ENCODE measurements at places on chromosomes 12 and 14.

GRCh38 chr12:122928404-122929147 lies 32.7 kb upstream of the VPS37B start:
- no peak for DNase-seq

DNA sequence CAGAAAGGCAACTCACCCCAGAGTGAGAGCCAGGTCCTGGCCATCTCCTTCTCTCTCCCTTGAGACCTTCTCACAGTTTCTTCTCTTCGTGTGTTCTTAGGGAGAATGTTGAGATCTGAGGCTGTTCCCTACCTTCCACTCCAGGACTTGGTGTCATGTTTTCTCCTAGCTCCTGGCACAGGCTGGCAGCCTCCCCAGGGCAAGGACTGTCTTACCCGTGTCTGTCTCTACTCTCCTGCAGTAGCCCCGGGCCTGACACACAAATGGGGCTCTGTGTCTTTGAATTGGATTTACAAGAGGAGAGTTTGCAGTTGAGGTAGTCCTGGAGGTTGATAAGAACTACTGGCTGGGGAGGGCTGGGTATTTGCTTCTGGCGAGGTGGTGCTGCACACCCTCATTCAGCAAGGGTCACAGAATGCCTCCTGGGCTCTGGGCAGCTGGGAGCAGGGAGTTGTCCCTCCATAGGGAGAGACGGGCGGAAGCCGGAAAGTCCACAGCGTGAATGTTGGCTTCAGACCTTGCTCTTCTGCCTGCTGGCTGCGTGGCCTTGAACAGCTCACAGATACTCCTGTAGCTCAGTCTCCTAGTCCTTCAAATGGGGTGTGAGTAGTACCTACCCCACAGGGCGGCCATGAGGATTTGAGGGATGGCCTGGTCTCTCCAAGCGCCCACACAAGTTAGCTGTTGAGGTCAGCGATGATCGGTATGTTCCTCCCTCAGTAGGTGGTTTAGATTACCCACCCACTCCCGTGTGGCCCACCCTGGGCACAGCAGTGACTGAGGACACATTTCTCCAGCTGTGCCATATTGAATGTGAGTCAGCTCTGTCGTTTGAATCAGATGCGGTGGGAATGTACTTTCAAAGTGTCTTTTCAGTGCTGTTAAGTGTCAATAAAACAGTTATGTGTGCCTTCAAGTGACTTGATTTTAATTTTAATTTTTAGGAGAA lies 10.2 kb downstream of the EP400 start:
- no peak for DNase-seq

- DNase-seq: peak; percentile 99
Measured at GRCh38 chr14:72926292-72927028, at the start of gene DCAF4. Gene DCAF4 (plus strand): TSS chr14:72926464. CDS start chr14:72937979, 11,515 bp downstream.

DNA sequence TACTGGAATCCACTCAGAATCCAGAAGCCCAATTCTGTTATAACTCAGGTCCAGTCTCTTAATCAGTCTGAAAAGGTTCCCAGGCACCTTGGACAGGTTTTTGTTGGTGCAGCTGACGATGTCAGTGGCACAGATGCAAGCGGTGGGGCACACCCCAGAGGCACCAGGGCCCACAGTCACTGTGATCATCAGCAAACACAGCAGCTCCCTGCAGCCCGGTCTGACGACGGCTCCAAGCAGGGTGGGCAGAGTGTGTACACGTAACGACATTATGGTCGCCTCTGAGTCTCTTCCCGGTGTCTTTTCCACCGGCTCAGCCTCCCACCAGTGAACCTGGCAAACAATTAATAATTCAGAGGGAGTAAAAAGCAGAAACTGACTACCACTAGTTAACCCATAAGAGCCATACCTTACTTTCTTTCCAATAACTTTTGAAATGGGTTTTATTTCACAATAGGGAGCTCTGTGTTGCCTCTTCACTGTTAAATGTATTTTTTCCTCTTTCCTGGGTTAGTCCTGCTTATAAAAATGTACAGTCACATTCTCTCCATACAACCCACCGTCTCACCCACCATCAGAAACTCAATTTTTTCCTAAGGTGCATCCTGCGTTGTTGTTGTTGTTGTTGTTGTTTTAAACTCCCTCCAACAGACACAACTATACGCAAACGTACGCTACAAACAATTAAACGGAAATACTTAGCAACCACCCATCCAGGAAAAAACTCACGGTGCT lies 521 bp upstream of the PCED1B start:
- peak; percentile 86 for DNase-seq

DNA sequence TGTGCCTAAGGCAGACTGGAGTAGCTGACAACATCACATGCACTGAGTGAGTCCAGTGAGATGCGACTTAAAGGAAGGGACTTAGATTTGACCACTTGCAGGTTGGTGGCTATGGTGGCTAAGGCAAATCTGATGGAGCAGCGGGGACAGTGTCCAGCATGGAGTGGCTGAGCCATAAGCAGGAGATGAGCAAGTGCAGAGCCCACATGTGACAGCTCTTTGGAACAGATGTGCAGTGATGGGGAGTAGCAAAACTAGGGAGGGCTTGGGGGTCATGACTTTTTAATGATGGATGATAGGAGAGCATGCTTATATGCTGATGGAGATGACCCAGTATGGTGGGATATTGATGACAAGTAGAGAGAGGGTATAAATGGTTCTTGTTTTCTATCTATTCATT lies 80.2 kb downstream of the PELI2 start:
- no peak for DNase-seq

- DNase-seq: no peak
Measured at GRCh38 chr12:72057330-72057914, 118.8 kb downstream of the TPH2 start.

GRCh38 chr14:54685286-54685845 lies 118.4 kb downstream of the SAMD4A start:
- DNase-seq: no peak

DNA sequence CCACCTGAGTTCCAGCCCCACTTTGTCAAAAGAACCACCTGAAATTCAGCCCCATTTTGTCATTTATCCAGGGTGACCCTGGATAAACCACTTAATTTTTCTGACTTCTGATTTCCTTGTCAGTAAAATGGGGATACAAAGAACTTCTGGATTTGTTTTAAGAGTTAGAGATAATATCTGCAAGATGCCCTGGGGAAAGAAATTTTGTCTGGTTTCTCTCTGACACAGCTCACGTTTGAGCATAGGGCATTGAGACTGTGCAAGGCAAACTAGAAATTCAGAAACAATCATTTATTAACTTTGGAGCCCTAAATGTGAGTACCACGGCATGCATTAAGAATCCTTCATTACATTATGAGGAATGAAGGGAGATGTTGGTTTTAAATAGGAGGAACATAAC lies 37.2 kb downstream of the TMTC2 start:
- DNase-seq: no peak

DNA sequence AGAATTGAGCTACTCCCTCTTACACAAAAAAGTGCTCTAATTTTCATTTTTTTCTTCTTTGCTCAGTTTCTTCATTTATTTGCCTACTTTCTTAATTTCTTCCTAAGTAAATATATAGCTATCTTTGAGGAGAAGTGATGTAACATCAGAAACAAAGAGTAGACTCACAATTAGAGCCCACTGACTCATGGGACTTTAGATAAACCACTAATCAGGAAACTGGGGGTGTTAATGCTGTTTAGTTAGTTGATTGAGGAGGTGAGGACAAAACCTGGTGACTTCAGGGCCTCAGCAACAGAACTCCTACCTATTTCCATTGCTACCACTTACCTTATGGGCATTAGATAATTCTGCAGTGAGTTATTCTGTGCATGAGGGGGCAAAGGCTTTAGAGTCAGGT lies 151.7 kb downstream of the MON2 start:
- no peak for DNase-seq

DNA sequence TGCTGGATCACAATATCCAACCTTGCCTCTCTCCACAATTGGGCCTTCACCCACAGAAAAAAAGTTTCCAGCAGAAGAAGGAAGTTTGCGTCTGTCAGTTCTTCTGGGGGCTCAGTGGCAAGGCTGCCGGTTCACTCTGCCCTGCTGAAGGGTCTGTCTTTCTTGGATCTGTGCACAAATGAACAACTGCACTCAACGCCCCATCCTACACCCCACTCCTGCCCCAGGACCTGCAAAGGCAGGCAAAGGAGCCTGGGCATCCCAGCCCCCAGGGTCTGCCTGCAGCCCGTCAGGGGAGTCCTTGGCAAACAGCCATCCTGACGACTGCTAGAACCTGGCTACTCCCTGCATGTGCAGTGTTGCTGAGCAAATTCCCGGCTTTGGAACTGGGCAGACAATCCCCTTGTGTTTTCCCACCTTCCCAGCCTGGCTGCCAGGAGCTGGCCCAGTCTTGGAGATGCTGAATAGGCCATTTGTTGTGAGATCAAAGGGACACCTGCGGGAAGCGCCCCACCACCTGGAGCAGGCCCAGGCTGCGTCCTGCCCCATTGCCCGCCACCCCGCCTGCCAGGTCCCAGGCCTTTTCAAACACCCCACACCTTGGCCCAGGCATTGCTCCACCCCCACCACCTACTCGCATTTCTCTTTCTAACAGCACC lies 311.9 kb downstream of the BCL11B start:
- DNase-seq: no peak

GRCh38 chr12:126112141-126112540 lies 1046.9 kb downstream of the AACS start:
- DNase-seq: no peak

DNA sequence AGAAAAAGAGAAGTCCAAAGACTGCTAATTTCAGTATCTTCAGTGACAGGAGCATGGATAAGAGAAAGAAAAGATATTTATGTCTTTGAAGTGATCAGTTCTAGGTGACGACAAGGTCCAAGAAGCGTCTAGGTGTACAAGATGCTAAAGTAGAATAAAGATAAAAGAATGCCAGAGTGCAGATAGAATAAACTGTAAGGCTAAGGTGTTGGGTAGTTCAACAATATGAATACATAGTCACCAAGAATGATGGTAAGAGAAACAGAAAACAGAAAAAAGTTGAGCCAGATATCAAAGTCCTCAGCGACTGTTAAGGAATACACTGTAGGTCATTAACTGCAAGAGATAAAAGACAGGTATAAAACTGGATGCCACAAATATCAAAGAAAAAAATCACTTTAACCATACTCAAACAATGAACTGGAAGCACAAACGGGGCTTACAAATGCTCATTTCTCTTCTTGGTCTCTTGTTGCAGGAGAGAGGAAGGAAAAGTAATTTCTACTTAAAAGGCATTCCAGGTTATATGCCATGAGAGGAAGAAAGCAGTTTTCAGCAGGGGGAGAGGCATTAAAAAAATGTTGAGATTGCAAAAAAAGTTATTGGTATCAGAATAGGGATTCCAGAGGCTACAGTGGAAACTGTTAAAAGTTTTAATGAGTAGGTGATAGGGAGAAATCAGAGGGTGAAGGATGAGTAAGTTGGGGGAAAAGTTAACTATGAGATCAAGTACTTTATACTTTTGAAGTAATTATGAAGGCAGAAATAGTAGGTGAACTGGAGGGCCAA lies 121.5 kb downstream of the CEP83 start:
- no peak for DNase-seq

DNA sequence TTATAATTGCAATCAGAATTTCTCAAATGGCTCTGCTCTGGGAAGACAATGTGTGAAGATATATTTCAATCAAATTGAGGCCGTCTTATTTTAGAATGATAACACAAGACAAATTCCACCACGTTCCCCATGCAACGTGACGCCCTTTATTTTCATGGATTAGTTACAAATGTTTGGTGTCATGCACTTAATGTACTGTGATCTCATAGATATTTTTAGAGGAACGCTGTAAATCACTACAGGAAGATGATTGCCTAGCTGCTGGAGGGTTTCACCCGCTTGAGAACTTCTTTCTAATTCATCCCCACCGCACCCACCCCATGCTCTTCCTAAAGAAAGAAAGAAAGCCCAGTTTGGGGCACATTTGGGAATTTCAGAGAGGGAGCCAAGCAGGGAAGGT lies 117.2 kb downstream of the PLXNC1 start:
- no peak for DNase-seq

- DNase-seq: no peak
Measured at GRCh38 chr12:12353276-12353675, 3.2 kb upstream of the MANSC1 start.

- DNase-seq: no peak
Measured at GRCh38 chr12:114444422-114445279, 38.7 kb upstream of the TBX5 start.

DNA sequence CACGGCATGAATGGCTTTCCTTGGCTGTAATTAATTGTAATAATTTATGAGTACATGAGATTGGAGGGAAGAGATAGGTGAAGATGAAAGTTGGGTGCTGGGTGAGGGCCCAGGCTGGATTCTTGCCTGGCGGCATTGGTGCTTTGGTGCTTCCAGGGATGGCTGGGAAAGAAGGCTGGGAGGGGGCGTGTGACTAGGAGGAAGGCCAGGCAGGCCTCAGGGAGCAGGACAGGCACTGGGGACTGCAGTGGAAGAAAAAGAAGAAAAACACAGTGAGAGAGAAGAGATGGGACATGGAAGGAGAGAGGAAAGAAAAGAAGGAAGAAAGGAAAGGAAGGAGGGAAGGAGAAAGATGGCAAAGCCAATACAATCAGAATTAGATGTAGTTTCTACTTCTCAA lies 3.7 kb downstream of the HOXC9 start:
- DNase-seq: no peak

- no peak for DNase-seq
Measured at GRCh38 chr14:101122237-101123141, 219.0 kb upstream of the RTL1 start.

Data from A549 (cell line).